ENCODE measurements at places on chromosomes 3 and 15.

GRCh38 chr3:155243512-155243921, 50.0 kb downstream of the STRIT1 start:
- no peak for DNase-seq

DNA sequence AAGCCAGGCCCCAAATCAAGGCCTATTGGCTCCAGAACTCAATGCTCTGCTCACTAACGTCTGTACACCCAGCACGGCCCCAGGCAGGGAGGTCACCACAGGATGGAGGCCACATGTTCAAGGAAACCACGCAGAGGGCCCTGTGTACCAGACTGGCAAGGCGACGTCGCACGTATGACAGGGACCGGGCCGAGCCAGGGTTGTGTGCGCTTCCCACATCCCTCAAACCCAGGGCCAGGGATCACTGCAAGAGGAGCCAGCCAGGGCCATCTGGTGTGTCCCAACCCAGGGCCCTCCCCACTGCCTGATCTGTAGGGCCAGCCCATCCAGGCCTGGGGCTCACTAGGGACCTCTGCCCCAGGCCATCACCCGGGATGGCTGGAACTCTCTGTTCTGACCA, 62.0 kb downstream of the ZNF445 start:
- DNase-seq = no peak

DNA sequence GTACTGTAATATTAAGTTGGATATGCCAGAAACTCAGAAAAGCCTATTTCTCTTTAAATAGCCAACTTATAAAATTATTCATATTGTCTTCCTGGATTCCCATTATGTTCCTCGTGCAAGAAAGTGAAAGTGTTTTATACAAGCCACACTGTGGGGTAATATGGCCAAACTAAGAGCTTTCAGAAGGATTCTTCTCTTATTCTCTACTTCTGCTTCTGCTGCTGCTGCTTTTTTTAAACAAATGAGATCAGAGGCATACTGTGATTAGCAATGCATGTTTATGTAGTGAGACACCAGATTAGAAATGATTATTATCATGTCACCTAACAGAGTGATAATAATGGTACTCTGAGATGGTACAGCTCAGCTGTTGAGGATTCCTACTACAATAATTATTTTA, 1026.5 kb upstream of the CFAP20DC start:
- no peak for DNase-seq

DNA sequence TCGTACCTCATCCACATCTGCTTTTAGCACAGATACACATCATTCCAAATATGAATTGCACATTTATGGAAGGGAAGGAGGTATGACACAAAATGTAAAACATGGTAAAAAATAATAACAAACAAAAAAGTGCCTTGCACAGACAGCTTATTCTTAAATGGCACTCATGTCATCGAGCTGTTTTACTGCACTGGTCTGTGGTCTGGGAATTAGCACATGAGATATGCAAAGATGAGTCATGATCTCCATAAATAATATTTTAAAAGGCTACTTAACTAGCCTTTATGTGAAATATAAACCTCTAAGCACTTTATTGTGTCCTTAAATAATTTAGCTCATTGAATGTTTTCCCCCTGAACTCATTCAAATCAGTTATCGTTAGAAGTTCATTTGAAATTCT, 142.2 kb upstream of the ZNF385D start:
- no peak for DNase-seq

DNA sequence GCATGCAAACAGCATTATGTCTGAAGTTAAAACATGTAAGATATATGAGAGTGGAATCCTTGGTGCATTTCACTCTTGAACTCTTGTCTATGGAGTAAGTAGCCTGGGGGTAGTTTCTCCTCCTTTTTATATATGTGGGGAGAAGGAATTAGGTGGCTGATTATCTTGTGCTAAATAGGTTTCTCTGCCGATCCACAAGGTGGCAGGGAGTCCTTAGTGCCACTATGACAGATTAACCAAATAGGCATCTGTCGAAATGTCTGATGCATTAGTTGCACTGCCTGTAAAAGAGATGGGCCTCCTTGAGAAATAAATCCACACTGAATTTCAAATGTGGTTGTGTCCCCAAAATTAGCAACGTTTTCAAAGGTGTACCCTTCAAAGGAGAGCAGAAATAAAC, 170.1 kb downstream of the CNTN4 start:
- no peak for DNase-seq

- DNase-seq = no peak
Observed at GRCh38 chr3:88003115-88003755, 55.6 kb downstream of the CGGBP1 start.

DNA sequence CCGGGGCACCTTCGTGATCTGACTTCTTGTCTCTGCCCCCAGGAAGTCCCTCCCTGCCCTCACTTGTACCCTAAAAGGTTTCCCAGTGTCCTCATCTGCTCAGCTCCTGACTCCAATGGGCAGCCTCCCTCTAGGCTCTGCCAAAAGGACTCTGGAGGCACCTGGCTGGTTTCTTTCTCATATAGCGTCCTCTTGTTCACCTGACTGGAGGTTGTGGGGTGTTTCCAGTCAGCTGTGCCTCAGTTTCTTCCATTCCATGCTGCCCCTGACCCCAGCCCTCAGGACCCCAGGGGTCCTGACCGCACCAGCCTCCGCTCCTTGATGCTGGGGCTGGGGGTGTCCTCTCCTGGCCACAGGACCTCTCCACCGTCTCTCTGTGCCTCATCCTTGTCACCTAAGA, 2.5 kb downstream of the PRR23E start:
- no peak for DNase-seq

DNA sequence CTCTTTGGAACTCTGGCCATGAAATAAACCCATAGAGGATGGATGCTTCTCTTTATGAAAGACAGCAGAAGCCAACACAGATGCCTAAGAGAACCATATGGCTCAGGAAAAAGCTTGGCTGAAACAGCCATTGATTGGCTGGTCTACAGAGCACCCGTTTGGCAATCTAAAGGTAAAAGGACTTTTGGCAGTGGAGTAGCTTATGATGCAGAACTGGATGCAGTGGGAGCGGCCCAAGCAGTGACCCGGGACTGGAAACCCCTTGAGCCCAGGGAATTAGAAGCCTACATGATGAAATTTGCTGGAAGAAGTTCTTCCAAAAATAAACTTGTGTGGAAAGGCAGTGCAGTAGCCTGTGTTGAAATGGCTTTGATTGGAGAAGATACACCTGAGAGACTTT, 360.2 kb downstream of the NR2F2 start:
- no peak for DNase-seq

DNA sequence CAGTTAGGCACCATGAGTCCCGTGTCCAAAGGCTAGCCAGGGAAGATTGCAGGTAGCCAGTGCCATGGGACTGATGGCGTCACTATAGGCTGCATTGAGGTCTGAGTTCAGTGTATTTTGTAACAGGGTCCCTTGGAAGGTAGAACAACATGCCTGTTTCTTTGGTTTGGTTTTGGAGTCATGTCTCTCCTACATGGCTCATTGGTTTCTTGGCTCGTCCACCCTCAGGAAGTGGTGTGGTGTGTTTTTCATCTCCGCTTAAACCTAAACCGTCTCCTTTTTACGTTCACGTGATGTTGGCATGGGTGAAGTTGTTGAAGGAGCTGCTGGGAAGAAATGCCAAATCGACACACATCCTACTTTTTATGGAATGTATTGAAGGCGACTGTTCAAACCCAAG, 71.6 kb downstream of the FLNB start:
- DNase-seq = no peak

DNA sequence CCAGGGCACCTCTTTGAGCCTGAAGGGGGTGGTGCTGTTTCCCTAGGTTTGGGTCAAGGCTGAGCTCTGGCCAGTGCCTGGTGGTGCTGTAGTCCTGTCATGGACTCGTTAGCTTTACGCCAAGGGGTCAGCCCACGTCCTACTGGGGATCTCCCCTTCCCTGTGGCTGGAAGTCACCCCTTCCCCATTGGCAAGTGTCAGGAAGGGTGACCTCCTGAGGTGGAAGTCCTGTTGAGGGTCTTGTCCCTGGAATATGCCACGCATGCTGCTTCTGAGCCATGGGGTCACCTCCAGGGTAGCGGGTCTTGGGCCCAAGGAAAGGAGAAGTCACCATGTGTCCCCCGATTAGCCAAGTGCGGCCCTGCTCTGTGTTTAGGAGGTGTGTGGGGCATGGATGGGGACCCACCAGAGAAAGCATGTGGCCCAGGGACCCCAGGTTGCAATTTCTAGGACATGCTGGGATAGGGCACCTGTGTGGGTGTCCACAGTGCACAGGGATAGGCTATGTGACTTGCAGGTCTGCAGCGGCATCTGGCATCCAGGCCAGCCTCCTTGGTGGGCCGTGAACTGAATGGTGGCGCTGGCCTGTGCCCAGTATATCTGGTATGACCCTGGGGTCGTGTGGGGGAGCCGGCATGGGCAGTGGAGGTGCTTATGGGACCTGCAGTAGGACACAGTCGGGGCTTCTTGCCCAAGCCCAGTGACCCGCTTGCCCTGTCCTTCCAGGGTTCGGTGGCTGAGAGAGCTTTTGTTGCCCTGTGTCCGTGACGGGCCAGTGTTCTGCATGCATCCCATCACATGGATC, 226.7 kb downstream of the SNRPN start:
- no peak for DNase-seq

- DNase-seq = no peak
Observed at GRCh38 chr3:28915741-28916500, 364.9 kb upstream of the RBMS3 start.

GRCh38 chr3:123352134-123352554, 96.7 kb downstream of the ADCY5 start:
- no peak for DNase-seq

DNA sequence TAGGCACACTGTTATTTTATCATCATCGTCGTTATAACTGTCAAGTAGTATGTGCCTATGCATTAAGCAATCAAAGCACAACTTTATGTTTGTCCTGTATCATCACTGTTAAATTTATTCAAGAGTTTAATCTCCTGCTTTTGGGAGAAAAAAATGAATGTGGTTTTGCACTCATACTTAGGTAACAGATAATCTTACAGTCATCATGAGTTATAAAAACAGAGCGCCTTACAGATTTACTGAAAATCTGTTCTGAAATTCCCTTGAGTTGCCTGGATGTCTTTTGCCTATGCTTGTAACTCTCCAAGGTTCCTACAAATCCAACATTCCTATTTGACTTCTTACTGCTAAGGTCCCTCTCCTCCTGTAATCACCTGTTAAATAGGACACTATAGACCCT, 307.3 kb downstream of the ZIC4 start:
- DNase-seq = no peak

GRCh38 chr3:64687781-64688604, at the start of gene ADAMTS9:
ADAMTS9 (minus strand) TSS chr3:64688000; CDS start chr3:64687657, 343 bp downstream.
- DNase-seq = no peak

DNA sequence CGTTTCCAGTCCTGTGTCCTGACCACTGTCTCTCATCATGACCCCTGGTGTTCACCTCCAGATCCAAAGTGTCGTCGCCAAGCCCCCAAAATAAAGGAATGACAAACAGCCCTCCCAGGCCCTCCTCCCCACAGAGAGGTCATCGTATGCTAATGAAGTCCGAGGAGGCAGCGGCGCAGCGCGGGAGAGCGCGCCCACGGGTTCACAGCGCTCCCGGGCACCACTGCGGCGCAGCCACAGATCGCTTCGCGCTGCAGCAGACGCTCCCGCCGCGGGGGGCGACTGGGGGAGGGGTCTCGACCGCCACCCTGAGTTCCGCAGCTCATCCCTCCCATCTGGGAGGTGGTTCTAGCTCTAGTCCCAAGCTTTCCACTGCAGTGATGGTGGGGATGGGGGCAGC, 1.3 kb downstream of the DGKG start:
- no peak for DNase-seq
